ENCODE measurements at places on chromosomes 4 and X.

DNA sequence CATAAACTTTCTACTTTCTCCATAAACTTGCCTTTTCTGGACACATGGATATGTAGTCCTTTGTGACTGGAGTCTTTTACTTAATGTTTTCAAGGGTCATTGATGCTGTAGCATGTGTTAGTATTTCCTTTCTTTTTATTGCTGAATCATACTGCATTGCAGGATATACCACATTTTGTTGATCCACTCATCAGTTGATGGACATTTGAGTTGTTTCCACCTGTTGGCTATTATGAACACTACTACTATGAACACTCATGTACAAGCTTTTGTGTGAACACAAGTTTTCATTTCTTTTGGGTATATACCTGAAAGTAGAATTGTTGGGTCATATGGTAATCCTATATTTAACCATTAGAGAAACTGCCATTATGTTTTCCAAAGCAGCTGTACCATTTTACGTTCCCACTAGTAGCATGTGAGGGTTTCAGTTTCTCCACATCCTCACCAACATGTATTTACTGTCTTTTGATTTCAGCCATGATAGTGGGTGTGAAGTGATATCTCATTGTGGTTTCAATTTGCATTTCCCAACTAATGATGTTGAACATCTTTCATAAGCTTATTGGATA is 26.3 kb upstream of the GPM6B start:
- DNase-seq = no peak

DNA sequence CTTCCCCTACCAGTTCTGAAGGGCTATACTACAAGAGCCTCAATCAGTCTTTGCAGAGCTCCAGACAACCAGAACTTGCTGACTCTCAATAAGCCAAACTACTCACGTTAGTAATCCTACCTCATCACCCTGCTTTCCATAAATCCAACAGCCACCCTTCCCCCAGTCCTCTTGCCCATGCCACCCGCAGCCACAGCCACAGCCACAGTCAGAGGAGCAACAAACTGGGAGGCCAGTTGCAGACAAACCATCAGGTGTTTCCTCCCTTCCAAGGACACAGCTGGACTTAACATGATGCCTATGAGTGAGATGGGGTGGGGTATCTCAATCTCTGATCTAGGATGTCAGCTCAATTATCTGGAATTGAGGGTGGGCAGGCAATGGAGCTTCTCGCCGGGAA is 1.0 kb downstream of the GABRA3 start:
- DNase-seq = no peak

- no peak for DNase-seq
Observed at GRCh38 chr4:142883040-142883832, 37.1 kb upstream of the INPP4B start.

DNA sequence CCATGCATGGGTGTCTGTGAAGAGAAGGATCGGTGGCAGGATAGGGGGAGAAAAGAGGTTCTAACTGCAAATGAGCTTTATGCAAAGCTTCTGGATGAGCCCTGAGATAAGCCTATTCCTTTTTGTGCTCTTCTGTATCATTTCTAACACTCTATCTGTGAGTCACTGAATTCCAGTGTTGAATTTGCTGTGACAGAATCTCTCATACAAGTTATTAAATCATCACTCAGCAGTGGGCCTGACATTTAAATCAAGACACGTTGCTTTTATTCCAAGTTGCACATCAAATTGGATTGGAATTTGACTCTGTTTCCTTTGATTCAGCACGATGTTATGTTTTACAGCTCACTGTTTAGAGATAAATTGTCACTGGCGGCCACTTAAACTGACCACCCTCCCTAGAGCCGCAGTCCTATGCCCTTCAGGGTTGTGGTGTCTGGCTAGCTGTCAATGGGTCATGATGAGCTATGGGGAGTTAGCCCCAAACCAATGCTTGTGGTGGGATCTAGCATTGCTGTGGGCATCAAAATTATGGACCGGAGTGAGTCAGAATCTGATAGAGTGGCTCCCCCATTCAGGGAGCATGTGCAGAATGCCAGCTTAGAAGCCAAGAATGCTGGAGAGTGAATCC is 42.7 kb downstream of the LHFPL1 start:
- DNase-seq = no peak

- DNase-seq = no peak
Observed at GRCh38 chr4:97770222-97770621, 373.1 kb downstream of the STPG2 start.

DNA sequence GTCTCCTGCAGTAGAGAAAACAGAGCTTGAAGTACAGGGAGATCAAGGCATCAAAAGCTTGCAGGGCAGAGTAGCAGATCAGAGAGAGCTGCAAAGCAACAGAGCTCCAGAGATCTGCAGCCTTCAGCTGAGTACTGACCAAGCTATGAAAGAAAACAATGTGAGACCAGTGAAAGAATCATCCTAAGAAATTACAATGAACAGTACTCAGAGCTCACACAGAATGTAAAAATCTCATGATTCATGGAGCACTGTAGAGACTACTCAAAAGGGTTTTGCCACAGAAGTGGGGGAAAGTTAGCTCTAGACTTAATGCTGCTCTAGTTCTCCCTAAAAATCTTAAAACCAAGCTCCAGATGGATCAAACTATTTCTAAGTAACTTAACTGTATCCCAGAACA is 80.0 kb upstream of the MAB21L2 start:
- DNase-seq = no peak

DNA sequence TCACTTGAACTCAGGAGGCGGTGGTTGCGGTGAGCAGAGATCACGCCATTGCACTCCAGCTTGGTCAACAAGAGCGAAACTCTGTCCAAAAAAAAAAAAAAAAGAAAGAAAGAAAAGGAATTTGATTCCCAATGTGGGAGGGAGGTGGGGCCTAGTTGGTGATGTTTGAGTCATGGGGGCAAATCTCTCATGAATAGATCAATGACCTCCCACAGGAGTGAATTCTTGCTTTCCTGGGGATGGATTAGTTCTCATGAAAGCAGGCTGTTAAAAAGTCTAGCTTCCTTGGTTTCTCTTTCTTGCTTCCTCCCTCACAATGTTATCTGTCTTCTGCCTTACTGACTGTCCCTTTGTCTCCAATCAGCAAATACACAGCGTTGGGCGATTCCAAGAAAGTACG is 419.5 kb upstream of the RPS6KA3 start:
- no peak for DNase-seq

DNA sequence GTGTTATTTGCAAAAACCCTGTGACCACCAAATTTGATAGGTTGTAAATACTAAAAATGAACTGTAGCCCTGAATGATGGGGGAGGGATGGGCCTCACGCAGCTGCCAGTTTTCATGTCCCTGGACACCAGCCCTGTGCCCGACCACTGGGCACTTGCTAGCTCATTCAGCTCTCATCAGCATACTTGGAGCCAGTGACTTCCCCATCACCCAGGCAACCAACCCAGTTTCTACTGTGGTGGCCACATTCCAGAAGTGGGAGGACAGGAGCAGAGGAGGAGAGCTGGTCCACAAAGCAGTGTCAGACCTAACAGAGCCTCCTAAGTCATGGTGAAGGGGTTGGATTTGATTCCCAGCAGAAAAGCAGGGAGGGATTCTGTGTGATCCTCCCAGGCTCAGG is 128.2 kb downstream of the CPEB2 start:
- no peak for DNase-seq

- no peak for DNase-seq
Observed at GRCh38 chr4:144985014-144985413, 113.0 kb downstream of the ANAPC10 start.

- no peak for DNase-seq
Observed at GRCh38 chr4:73070074-73070390, 516 bp upstream of the COX18 start.

- DNase-seq = no peak
Observed at GRCh38 chrX:103396186-103396585, 19.8 kb downstream of the BEX3 start.

GRCh38 chr4:158754385-158755180 is 14.2 kb upstream of the FNIP2 start:
- DNase-seq = no peak

GRCh38 chr4:16794816-16795445 is 103.5 kb downstream of the LDB2 start:
- DNase-seq = peak; percentile 74

GRCh38 chr4:53917729-53918128 is 146.7 kb downstream of the CHIC2 start:
- DNase-seq = no peak

GRCh38 chrX:74085642-74086236 is 218.2 kb upstream of the ZCCHC13 start:
- no peak for DNase-seq

GRCh38 chr4:6621556-6621927 is 18.9 kb upstream of the MRFAP1 start:
- no peak for DNase-seq

DNA sequence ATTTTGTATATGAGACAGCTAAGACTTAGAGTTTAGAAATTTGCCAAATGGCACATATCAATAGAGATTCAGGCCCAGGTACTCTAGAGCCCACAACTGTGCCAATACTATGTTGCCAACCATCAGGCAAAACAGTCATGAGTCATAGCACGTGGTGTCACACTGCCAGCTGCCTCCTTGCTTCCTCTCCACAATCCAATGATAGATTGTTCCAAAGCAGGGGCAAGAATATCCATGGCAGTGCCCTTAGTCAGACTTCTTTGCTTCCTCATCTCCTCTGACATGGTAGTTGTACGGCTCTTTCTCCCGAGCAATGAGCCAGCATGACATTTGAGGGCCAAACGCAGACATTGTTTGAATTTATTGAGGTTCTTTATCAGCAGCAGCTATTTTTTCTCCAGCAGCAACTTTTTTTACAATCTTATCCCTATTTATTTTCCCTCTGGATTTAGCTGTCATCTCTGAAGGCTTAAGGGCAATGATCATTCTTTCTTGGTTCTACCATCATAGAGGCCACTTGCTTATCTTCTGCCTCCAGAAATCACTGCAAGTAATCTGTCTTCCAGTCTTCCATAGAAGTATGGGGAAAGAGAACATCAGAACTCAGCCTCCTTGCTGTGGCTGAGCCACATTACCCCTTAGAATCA is 169.7 kb downstream of the COL4A6 start:
- no peak for DNase-seq

- DNase-seq = no peak
Observed at GRCh38 chrX:104662694-104663093, 96.7 kb downstream of the IL1RAPL2 start.

DNA sequence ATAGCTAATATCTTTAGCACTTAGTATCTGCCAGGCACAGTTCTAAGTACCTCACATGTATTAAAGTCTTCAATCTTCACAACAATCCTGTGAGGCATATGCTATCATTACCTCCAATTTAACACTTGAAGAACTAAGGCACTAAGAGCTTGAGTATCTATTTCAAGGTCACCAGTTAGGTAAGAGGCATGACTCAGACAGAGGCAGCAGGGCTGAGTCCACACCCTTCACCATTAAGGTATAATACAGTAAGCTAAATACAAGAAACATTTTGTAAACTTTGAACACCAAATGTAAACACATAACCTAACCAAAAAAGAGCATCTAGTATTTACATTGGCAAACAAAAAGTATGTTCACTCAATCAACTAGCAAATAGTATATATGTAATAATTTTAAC is 1410.9 kb downstream of the PCDH18 start:
- DNase-seq = no peak

GRCh38 chr4:151865312-151865711 is 104.5 kb upstream of the GATB start:
- DNase-seq = no peak

- no peak for DNase-seq
Observed at GRCh38 chr4:52919461-52919860, 57.3 kb downstream of the RASL11B start.

- DNase-seq = no peak
Observed at GRCh38 chr4:11622961-11623725, 194.4 kb upstream of the HS3ST1 start.

DNA sequence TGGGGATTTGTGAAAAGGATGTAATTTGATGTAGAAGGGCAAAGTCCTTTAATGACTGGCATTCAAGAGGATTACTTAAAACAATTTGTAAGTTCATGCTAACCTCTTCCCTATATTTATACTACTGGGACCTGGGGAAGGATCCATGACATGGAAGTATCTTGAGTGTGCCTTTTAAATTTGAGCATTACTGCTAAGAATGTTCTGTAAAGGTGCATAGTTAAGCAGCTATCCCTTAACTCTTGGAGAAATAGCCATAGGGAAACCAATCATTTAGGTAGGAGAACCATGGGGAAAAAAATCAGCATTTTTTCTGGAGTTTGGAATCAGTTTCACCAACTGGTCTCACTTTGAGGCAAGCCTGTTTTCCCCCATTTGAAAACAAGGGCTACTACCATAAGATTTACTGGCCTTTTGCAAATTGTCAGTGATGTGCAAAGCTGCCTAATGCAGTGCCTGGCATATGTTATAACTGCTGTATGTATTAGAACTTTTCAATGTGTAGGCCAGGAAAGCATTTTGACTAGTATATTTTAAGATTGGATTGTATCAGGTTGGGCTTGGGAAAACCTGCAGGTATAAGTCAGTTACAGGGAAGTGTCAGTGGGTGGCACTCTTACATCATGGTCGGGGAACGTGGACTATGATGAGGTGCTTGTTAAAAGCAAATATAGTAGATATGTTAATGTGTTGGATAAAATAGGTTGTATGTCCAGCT is 72.1 kb downstream of the PRSS12 start:
- DNase-seq = peak; percentile 54

DNA sequence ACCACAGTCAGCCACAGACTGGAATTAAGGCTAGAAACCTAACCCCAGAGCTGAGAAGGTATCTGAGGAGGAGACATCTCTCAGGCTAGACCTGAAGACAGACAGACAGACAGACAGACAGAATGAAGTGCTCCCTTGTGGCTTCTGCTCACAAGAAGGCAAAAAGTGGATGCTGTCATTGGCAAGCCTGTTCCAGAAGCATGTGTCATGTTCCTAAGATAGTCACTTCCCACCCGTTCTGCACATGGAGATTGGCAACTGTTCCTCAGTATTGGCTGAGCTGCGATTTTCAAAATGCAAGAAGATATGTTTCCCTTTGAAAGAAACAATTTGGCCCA is 166.4 kb downstream of the NSUN7 start:
- no peak for DNase-seq

DNA sequence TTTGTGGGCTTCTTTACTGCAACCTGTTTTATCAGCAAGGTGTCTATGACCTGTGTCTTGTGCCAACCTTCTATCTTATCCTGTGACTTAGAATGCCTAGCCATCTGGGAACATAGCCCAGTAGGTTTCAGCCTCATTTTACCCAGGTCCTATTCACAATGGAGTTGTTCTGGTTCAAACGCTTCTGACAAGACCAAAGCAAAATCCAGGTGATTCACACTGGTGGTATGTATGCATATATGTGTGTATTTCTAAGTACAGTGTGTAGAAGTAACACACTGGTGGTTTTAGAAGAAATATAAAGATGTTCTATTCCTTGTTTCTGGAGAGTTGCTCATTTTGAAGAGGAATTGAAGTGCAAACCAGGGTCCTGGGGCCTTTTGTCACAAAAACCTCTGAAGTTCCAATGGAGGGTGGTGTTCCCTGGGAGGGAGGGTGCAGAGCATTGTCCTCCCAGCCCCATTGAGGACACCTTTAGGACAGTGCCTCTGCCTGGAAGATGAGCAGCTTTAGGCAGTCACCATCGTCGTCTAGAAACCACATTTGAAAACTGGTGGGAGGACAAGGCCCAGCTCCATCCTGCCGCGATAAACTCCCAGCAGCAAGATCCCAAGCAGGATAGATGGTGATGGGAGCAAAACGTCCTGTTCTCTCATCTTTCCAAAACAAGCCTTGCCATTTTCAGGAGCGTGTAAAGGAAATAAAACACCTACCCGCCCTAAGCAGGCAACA is 191.4 kb downstream of the TSPAN5 start:
- DNase-seq = no peak
